Natural killer cell (primary cell): ENCODE measurements at places on chromosomes 16 and 17. TPM values are rescaled to one million over a fixed set of nuclear protein-coding genes. Genes with fewer than 3 reads are reported as not detected.

Gene HAGHL
- 13.5 TPM for total RNA-seq

Gene ZPBP2
- not detected for total RNA-seq

Gene PABPN1L
- not detected for total RNA-seq

Gene KRT36
- total RNA-seq: not detected

Gene ITGAL
- 1,176 TPM for total RNA-seq

Gene CDH11
- not detected for total RNA-seq

Gene MYH8
- total RNA-seq: not detected

Gene TBC1D3I
- 0.35 TPM for total RNA-seq

Gene ALOX12
- total RNA-seq: 2.4 TPM

Gene C16orf46
- not detected for total RNA-seq

Gene TMUB2
- total RNA-seq: 48.2 TPM

Gene GRAPL
- 2.4 TPM for total RNA-seq

Gene IL17C
- total RNA-seq: 1.2 TPM

Gene NOL11
- 55.2 TPM for total RNA-seq

Gene SLC6A2
- not detected for total RNA-seq

Gene KRT20
- total RNA-seq: not detected

Gene RAB26
- 0.28 TPM for total RNA-seq
